Stimulated activated CD4-positive, alpha-beta T cell treated with anti-CD3 and anti-CD28 coated beads, Interleukin-4, amount 100 ng/mL, for 1 hour (primary cell): ENCODE measurements at places on chromosomes 12 and 14.

DNA sequence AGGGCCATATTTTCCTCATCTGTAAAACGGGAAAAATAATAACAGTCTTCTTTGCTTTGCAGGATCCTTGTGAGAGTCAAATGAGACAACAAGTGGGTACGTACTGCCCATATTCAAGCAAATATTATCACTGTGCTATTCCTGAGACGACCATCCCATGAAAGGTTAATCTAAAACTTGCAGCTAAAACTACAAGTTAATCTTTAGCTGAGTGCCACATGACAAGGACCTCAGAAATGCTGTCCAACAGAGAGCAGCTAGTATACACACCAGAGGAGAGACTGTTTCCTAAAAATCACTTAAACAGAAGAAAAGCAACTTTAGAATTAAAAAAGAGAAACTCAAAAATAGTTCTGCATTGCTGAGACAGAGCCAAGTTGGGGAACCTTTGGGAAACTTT lies 162.7 kb upstream of the TMTC2 start:
- DNase-seq: no peak

GRCh38 chr14:70976591-70976990 lies 69.3 kb downstream of the PCNX1 start:
- no peak for DNase-seq

DNA sequence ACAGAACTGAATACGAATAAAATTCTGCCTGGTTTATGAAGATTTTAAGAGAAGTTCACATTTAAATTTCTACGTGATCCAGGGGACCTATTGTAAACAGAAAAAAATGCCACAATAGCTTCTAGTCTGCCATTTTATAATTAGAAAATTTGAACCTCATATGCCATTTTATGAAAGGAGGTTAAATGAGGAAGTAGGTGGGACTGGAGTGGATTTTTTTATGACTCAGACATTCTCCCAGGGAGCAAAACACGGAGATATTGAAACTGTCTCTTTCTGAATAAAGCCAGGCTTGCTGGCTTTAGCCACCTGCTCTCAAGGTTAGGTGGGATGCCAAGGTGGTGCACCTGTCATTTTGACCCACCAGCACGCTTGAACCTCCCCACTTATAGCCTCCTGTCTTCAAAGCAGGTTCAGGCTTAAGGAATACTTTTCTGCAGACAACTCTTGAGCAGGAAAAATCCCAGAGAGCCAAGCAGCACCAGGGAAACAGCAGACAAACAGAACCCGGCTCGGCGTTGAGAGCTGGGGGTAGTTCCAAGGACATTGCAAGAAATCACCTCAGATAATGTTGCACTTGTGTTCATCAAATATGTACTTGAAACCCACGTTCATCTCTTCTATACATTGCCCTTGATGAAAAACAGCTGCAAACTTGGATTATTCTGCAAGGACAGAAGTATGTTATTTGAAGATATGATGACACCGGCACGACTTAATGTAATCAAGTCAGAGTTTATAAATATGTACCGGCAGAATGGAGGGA lies 203.7 kb downstream of the PPM1H start:
- no peak for DNase-seq

DNA sequence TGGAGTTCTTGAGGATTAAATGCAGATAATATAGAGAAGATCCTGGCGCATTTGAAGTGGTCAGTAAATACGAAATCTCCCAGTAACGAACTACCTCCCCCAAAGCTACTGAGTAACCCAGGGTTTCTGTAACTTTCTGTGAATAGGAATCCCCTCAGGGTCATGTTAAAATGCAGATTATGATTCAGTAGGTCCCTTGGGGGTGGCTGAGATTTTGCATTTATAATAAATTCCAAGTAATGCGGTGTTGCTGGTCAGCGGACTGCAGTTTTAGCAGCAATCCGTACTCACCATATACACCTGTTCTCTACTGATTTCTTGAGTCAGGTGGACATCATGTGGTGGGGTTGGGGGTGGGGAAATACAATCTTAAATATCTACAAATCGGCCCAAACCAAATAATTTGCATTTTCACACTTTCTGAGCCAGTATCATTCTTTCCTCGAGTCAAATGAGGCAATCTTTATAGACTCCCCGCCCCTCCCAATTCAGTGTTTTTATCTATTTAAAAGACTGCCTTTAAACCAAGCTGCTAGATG lies 868 bp downstream of the SPATA7 start:
- no peak for DNase-seq

DNA sequence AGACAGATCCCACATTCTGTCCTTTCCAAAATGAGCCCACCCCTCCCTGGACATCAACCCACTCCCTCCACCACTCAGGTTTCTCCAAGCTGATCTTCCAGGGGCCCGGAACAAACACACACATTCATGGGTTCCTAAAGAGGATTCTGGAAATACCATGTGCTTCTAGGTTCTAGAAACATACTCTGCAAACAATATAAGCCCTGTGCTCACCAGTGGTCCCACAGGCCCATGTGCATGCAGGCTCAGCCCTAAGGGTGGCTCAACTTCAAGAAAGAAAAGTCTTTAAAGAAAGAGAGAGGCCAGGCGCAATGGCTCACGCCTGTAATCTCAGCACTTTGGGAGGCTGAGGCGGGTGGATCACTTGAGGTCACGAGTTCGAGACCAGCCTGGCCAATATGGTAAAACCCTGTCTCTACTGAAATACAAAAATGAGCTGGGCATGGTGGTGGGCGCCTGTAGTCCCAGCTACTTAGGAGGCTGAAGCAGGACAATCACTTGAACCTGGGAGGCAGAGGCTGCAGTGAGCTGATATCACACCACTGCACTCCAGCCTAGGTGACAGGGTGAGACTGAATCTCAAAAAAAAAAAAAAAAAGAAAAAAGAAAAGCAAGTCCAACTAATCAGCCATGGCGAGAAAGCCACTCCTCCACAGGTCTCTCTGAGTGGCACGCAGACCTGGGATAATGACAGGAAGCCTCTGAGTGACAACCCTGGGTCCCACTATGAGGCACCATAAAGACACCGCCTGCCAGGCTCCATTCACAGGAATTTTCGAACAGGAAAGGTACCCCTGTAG lies 59.5 kb upstream of the PNMA1 start:
- DNase-seq: no peak

- DNase-seq: no peak
Observed at GRCh38 chr12:43210485-43211192, 341.4 kb downstream of the ADAMTS20 start.

GRCh38 chr14:65847075-65847847 lies 434.7 kb downstream of the FUT8 start:
- peak; percentile 34 for DNase-seq

DNA sequence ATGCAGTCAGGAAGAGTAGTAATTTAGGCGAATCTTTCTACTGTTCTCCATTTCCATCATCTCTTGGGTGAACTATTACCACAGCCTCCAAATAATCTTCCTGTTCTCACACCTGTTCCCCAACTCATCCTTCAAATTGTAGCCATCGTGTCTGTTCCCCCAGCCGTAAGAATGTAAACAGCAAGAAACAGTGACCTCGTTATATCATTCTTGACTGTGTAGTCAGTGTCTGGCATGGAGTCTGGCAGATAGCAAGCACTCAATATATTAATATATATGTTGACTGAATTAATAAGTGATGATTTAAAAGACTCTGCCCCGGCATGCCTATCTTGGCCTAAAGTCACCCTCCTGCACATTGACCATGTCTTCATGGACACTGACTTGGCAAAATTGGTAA lies 20.3 kb downstream of the PDE6H start:
- DNase-seq: no peak

DNA sequence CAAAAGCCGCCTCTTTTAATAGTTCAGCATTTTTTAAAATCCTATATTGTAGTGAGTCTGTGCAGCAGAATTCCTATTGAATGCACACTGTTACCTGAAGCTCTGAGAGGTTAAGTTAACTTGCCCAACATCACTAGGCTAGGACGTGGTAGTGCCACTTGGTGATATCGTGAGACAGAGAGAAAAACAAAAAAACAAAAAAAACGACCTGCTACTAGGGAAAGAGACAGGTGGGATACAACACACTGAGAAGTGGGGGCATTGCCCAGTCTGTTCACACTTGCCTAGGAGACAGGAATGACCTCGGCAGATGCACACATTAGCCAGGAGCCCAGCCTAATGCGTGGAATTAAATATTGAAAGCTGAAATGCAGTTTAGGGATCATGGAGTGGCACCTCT lies 129.7 kb upstream of the CCND2 start:
- no peak for DNase-seq

GRCh38 chr12:50440288-50440687 lies 39.6 kb downstream of the LARP4 start:
- no peak for DNase-seq

- DNase-seq: no peak
Observed at GRCh38 chr12:119642986-119643385, 24.9 kb upstream of the PRKAB1 start.

DNA sequence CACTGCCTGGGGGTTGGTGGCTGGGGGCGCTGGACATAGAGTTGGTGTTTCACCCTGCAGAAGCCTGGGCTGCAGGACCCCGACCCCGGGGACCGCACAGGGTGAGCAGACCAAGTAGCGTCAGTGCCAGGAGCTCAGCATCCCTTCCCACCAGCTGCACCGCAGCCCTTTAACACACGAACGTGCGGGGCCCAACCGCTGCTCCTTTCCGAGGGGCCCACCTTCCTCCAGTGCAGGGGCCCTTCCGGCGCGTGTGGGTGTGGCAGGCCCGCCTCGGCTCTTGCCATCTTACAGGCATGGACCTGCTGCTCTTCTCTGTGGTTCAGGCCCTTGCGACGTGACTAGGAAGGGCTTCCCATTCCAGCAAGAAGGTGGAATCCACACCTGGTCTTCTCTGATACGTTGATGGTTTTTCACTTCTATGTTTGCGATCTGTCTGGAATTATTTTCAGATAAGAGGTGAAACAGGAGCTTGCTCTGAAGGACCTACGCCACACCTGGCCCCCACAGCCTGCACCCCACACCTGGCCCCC lies 47.8 kb downstream of the LRCOL1 start:
- no peak for DNase-seq

GRCh38 chr14:71416392-71416791 lies 509.1 kb downstream of the PCNX1 start:
- DNase-seq: no peak

- DNase-seq: no peak
Observed at GRCh38 chr12:67618303-67618702, 30.2 kb upstream of the DYRK2 start.

DNA sequence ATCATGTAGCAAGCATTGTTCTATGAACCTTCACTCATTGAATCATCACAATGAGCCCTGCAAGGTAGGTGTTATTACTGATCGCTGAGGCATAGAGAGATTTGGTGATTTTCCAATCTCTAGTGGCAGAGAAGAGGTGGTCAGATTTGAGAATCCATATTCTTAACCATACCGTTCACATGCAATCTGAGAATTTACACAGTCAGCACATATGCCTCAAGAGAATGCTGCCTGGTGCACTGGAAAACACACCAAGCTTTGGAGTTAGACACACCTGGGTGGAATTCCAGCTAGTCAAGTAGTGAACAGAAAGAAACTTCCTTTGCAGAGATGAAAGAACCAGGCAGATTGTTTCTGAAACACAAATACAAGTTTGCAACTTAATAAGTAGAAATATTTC lies 94.1 kb downstream of the LGR5 start:
- no peak for DNase-seq
